ENCODE measurements at places on chromosomes 16 and 17. TPM values are rescaled to one million over a fixed set of nuclear protein-coding genes. Genes with fewer than 3 reads are reported as not detected.
A peak's percentile ranks its signal among the peaks of the same experiment; 100 is the strongest.

DNA sequence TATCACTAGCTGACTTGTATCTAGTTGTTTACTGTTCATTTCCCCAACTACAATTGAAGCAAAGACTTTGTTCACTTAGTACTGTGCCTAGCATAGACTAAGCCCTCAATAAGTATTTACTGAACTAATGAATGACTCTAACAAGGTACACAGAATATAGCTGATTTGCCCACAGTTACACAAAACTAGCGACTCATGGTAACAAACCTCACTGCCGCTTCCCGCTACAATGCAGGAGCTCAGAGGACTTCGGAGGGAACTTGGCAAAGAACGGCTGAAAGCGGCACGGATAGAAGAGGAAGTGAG is 524 bp downstream of the EFTUD2 start:
- DNase-seq = peak; percentile 39

DNA sequence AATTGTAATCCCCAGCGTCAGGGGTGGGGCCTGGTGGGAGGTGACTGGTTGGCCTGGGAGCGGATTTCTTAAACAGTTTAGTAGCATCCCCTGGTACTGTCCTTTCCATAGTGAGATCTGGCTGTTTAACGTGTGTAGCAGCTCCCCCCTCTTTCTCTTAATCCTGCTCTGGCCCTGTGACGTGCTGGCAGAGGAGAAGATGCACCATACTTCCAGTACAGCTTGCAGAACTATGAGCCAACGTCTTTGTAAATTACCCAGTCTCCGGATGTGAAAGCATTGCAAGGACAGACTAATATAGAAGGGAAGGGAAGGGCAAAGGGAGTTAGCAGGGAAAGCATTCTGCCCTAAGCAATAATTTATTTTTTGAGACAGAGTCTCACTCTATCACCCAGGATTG is 83.9 kb downstream of the RMI2 start:
- no peak for DNase-seq

- DNase-seq = no peak
Measured at GRCh38 chr16:59180083-59180476, 446.0 kb upstream of the GOT2 start.

GRCh38 chr16:84220851-84221250 is 19.0 kb downstream of the KCNG4 start:
- DNase-seq = peak; percentile 52

DNA sequence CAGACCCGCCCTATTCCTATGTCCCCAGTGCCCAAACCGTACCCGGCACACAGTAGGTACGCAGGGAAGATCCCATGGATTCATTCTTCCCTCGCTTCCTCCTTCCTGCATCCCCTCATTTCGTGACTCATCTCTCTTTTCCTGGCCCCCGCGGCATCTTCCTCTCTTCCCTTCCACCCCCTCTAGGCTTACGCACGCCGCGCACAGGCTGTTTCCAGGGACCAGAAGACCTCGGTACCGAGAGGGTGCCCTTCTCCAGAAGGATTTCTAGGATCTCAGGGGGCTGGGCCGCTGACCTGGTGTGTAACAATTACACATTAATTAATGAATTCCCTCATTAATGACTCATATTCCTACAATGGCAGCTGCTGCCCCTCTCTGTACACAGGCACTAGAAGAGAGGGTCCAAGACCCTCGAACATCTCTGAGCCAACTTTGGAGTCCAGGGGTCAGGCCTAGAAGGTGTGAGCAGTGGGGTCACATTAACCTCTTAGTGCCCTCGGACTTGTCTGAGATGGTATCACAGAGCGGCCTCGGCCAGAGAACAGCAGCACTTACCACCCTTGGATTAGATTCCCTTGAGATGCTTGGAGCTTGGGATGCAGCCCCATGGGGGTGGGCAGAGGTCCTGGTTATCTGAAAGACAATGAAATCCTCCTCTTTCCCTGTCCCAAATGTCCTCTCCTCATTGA is 16.8 kb upstream of the PLLP start:
- DNase-seq = no peak

DNA sequence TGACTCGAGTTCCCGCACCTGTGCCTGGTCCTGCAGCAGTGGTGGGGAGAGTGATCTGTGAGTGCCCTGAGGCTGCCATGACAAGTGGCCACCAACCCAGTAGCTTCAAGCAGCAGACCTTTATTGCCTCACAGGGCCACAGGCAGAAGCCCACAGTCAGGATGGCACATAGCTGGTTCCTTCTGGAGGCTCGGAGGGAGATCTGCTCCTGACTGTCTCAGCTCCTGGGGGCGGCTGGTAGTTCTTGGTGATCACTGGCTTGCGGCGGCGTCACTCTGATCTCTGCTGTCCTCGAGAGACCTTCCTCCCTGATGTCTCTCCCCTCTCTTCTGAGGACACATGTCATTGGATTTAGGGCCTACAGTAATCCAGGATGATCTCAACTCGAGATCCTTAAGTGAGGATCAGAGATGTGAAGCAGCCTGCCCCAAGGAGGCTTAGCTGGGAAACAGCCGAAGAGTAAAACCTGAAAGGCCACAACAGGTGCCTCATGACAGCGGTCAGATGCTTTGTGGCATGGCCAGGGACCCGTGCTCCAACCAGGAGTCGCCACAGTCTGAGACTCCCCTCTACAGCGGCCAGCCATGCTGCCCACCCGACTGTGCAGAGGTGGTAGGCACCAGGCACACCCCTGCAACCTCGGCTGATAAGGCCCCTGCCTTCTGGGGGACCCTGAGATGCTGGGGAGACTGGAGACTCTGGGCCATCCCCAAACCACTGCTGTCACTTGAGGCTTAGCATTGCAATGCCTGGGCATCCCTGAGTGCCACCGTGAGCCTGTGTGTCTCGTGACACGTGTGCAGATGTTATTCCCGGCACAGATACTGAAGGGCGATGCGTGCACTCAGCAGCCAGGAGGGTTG is 30.0 kb upstream of the SLC38A10 start:
- no peak for DNase-seq

DNA sequence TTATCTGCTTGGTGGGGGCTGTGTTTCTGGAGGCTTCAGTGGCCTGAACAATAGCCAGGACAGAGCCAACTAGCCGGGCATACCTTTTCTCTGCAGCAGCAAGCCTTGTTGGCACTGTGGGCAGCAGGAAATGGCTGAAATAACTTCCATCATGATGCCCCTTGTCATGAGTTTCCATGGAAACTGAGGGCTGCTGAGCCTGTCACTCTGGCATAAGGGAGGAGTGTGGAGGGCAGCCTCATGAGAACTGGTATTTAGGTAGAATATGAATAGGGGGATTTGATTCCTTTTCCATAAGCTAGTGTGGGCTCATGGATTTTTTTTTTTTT is 39.4 kb downstream of the PLCG2 start:
- DNase-seq = no peak

DNA sequence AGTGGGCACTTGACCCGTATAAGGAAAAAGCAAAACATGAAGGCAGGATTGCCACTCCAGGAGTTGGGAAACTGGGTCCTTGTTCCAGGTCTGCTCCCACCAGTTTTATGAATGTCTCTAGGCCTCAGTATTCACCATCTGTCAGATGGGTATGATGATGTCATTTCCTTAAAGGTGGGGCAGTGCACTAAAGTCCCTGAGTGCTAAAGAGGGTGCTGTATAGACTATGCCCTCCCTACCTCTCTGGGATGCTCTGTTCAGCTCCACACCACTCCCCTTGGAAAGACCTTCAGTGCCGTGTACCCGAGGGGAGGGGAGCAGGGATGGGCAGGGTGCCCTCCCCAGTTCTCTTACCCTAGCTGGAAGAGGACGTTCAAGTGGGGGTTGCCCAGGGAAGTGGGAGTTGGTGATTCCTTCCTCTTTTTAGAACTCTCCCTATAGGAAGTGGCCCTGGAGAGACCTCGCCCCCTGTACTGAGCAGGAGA is 2.2 kb downstream of the LASP1 start:
- DNase-seq = no peak

DNA sequence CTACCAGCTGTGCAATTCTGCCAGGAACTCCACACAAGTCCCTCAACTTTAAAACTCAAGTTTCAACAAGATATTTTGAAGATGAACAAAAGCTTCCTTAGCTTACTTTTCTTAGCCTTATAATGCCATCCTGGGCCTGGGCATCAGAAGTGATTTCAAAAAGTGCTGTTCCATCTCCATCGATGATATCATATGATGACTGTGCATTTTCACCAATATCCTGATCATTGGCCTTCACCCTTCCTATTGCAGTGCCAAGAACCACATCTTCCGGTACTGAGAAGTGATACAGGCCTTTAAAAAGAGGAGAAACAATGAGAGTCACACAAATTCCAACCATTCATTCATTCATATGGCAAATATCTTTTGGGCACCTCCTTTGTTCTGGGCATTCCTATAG is 215.4 kb downstream of the CDH8 start:
- peak; percentile 37 for DNase-seq

- no peak for DNase-seq
Measured at GRCh38 chr16:30005341-30006094, 5.3 kb downstream of the DOC2A start.

DNA sequence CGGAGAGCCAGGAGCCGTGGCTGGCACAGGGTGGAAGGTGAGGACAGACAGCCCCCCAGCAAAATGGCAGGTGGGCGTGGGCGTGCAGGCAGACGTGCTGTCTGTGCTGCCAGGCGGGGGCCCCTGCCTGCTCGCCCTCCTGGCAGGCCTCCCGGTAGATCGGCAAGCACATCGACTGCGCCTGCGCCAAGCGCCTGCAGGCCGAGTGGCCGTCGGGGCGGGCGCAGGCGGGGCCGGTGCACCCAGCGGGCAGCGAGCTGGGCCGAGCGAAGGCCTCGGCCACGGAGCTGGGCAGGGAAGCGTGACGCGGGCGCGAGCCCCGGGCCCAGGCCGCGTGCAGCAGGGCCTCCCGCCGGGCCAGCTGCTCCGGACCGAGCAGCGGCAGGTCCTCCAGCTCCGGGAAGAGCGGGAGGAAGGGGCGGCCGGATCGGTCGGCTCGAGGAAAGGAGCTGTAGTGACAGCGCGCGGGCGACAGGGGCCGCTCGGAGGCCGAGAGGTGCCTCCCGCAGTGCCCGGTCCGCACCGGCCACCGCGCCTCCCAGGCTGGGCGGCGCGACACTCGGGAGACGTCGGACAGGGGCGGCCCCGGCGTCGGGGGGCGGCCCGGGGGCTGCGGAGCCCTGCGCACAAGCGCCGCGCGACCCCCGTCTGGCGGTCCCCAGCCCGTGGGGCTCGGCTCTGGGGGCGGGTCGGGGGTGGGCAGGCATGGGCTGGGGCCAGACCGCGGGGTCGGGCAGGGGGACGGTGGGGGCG is 16.9 kb downstream of the GRIN2C start:
- DNase-seq = peak; percentile 22

DNA sequence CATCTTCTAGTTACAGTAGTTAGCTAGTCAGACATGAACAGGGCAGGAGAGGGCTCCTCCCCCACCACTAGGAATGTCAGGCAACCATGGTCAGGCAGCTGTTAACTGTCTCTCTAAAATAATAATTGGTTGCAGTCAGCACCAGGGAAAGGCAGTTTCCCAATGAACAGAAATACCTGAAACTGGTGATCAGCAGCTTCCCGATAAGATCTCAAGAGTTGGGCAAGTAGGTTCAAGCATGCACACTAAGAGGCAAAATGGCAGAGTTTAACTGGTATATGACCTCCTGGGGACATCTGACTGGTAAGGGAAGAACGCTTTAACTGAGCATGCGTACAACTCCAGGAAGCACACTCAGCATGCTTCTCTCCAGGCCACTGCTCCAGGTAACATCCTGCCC is 12.6 kb upstream of the XYLT1 start:
- DNase-seq = no peak

- DNase-seq = no peak
Measured at GRCh38 chr17:42071810-42072209, 21.4 kb upstream of the C17orf113 start.

DNA sequence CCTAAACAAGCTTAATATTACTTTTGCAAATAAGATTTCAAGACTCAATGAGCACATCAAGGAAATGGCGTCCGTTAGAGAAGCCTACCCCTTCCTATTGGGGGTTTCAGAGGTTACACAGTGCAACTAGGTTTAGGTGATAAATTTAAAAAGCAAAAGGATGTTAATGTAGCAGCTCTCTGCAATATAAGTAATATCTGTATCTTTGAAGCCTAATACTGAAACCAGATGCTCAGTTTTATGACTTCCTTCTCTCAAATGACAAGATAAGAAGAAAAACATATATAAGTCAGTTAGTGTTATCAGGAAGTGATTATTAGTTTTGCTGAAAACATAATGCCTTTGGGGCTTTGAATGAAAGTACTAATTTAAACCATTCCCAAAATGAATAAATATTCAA is 54.3 kb upstream of the MED13 start:
- no peak for DNase-seq

The CD300E gene
- total RNA-seq = not detected

The OR1D5 gene
- total RNA-seq = not detected

The KCNH4 gene
- total RNA-seq = not detected

The KRTAP3-2 gene
- total RNA-seq = not detected
